PC-3 (cell line): ENCODE measurements at places on chromosomes 3 and 15. TPM values are rescaled to one million over a fixed set of nuclear protein-coding genes. Genes with fewer than 3 reads are reported as not detected.

The PRR20G gene
- total RNA-seq = not detected in 2 replicates

The EFHB gene
- total RNA-seq = not detected in 2 replicates

The CCDC9B gene
- total RNA-seq = 56.1 and 101 TPM in 2 replicates

The FAM174B gene
- total RNA-seq = 9.6 and 14.2 TPM in 2 replicates

The CD200 gene
- total RNA-seq = not detected in 2 replicates

DNA sequence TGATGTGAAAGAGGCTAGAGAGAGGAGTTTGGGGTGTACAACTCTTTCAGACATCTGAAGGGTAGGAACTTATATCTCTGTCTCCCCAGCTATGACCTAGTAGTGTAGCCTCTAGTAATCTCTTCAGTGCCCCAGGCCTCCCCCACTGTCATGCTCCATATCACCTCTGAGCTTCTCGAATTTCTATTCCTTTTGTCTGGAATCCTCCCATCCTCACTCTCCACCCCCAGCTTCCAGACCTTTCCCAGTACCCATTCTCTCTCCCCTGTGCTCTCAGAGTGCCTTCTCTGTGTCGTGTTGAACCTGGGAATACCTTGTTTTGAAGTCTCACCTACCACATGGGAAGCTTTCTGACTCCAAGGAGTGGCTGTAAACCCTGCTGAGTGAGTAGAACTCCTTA lies 3.6 kb upstream of the RBPMS2 start:
- H3K4me3 ChIP-seq = no peak overlapping the region
- no peaks in the 10 kb centered on the region for H3K36me3 ChIP-seq
- H3K4me1 ChIP-seq = no peaks in the 10 kb centered on the region
- DNase-seq = no peak

DNA sequence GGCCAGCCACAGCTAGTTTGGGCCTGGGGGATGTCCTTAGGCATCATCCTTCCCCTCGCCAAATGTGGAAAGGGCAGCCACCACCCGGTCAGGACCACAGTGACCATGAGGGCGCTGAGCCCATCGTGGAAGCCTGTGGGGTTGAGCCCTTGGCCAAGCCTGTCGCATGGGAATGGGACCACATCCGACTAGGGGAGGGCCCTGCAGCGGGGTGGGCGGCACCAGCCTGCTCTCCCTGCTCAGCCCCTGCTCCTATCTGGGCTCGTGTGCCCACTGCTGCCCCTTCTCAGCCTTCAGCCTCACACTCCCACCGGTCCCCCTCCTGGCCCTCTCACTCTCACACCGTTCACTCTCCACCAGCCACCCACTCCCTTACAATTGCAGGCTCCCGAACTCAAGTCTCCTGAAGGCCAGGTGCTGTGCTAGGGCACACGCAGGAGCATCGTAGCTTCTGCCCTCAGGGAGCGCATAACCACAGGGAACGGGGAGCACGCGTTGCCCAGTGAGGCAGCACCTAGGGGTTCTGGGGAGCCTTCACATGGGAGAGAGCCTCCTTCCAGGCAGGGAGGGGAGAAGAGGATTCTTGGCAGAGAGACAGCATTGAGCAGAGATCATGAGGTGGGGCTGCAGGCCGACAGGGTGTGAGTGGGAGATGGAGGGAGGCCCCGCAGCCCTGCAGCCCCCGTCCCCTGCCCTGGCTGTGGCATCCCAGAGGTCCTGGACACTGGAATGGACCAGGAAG lies 26.1 kb downstream of the LOXL1 start:
- peaks cover 31% of the 10 kb centered on the region for H3K4me1 ChIP-seq
- H3K4me3 ChIP-seq = no peak overlapping the region
- peaks cover 27% of the 10 kb centered on the region for H3K36me3 ChIP-seq
- no peak overlapping the region for H3K27ac ChIP-seq
- H3K27me3 ChIP-seq = no peaks in the 10 kb centered on the region

The KY gene
- 0.29 TPM in 1 of 2 replicates, not detected in the other for total RNA-seq
